ENCODE measurements at places on chromosomes 12 and 14.

GRCh38 chr12:1587927-1588574 is 6.3 kb downstream of the FBXL14 start:
- peak; percentile 79 for DNase-seq

DNA sequence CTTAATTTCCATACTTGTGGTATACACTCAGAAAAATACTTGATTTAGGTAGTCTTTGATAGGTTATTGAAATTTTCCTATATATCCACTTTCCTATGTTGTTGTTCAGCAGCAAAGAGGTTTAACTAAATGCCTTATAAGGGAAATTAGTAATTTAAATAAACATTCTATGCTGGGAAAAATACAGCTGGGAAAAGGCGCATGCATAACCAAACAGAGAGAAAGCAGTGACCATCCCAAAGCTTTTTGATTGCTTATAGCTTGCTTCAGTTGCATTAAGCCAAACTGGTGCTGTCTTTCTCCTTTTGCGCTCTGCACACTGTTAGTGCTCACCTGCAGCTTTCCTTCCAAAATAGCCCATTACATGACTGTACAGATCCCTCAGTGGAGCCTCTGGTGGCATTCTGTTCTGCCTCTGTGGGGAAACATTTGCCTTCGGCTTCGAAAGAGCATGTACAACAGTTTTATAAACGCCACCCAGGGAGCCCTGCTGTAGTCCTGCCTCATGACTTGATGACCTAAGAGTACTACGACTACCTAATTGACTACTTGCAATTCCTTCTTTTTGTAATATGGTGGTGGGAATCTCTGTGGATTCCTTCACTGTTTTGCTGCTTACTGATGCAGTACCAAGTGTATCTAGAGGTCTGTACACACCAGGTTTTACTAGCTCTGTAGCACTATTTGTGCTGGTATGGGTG is 120.8 kb downstream of the RALGAPA1 start:
- DNase-seq, result no peak

- DNase-seq, result no peak
Measured at GRCh38 chr12:41019461-41019860, 168.7 kb upstream of the PDZRN4 start.

DNA sequence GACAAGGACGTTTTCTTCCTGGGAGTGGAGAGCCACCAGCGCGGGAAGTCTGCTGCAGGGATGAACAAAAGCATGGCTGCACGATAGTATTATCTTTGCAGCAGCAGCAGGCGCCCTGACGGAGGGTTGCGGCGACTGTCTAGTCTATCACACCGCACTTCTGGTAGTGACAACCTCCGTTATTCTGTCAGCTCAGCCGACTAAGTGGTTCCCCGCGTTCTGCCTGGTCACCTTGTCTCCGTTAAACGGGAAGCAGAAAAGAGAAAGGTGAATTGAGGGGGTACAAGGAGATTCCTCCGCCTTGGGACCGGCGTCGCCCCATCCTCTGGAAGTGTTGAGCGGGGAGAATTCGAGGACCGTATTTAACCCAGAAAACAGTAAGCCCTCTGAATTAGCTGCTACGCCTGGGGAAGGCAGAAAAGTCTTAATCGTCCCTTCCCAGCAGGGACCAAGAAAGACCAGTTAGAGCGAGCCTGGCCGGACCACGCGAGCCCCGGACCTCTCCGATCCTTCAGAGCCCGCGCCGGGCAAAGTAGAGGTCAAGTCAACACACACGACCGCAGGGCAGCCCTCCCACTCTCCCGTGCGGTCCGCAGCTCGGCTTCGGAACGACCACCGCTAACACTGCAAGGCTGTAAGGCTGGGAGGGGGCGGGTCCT is 536 bp upstream of the DAAM1 start:
- no peak for DNase-seq
